NCI-H187 treated with DMSO at 0.1 percent for 48 hours (cell line): ENCODE measurements at places on chromosomes 12 and 14.

GRCh38 chr12:43052441-43052840 is 462.9 kb upstream of the PRICKLE1 start:
- DNase-seq: no peak

DNA sequence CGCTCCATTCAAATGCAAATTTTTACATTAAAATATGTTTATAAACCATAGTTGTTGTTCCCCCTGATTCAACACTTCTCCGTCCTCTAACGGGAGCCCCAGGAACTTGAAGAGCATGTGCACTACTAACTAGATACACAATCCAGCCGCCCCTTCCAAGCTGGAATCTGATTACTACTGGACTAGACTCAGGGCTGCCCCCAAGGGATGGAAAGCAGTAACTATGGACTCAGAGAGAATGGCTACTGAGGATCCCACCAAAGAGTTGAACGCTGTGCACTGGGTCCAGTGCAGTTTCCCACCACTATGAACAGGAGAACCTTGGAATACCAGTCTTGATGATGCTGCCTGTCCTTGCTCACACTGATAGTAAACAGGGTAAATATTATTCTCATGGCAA is 48.6 kb upstream of the PCNX1 start:
- DNase-seq: no peak

- DNase-seq: no peak
These were observed 83.1 kb downstream of the ANO6 start for GRCh38 chr12:45298721-45299692.

DNA sequence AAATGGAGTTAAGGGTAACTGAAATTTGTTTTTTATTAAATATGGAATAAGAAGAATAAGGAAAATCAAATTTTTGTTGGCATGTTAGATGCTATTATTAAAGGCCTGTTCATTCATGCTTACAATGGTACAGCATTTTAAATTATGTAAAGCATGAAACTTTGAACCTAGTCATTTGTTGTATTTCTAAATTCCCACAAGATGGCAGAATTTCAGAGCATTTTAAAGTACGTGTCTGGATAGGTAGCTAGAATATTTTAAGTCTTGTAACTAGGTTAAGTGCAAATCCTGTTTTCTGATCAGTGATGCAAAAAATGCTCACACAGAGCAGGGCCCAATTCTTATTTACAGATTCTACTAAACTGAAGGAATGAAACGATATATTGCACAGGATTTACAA is 585.6 kb upstream of the MIS18BP1 start:
- no peak for DNase-seq

DNA sequence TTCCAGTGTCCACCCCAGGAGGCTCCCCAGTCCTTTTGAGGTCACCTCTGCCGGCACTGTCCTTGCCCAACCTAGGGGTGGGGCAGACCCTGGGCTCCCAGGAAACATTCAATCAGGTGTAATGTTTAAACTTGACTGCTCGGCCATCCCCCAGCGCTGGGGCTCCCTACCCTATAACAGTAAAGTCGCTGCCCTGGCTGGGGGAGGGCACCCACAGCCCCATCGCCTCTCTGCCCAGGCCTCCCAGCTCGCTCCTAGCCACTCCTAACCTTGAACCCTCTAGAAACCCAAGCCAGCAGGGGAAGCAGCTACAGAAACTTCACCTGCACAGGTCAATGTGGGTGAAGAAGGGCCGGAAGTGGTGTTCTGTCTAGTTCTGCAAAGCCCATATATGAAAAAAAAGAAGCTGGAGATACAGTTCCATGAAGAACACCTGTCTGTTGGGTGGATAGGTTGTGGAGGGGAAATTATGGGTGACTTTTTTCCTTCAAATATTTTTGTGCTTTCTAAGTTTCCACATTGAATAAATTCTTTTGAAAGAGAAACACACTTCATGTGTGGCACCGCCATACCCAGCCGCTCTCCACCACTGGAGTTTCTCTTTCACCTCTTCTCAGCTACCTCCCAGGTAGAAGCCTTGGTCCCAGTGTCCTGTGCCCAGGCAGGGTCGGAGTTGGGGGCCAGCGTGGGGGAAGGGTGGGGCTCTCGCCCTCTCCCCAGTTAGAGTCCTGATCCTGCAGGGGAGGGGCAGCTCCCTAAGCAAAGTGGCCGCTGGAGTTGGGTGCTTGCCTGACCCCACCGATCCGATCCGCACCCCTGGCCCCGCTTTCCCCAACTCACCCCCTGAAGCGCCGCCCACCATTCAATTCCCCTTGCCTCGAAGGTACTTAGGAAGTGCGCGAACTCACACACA is 1.1 kb downstream of the CLMN start:
- DNase-seq: no peak

GRCh38 chr14:31405599-31406232 is 14.6 kb downstream of the HEATR5A start:
- DNase-seq: no peak

DNA sequence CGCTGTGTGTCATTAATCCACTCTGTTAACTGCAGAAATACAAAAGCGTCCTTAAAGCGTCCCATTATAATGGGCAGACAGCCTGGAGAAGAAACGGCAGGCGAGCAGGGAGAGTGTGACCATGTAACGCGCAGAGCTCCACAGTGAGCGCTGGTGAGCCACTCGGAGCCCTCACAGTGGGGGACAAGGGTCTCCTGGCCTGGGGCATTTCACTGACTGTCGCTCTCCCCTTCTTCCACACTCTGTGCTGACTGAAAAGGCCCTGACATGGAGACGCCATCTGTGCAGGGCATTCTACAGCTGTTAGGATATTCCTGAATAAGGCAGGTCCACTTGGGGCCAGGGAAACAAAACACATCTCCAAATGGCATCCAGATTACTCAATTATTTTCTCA is 24.2 kb downstream of the CCDC92 start:
- no peak for DNase-seq

DNA sequence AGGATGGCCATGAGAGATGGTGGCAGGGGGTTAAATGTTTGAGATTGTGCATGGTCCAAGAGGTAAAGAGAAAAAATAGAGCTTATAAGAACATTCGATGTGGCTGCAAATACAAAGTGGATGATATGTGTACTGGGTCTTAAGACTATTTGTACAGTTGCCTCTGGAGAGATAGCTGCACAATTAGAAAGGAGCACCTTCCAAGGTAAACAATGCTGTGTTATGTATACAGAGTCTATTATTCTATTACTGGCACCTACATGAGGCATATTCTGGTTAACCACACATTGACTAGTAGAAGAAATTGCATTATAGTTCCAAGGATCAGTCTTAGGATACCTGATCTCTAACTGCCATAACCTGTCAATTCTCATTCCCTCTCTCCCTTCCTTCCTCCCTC is 238.0 kb upstream of the FOXN3 start:
- no peak for DNase-seq

DNA sequence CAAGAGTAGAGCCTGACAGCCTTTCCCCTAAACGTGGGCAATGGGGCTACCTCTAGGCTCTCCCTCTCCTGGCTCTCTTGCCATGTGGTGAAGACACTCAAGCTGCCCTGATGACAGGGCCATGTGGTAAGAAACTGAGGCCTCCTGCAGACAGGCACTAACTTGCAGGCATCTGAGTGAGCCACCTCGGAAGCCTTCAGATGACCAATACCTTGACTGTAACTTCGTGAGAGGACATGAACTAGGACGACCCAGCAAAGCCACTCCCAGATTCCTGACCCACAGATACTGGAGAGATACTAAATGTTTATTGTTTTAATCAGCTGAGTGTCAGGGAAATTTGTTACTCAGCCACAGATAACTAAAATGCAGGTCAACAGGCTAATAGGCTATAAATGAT is 96.4 kb downstream of the EFCAB11 start:
- no peak for DNase-seq

DNA sequence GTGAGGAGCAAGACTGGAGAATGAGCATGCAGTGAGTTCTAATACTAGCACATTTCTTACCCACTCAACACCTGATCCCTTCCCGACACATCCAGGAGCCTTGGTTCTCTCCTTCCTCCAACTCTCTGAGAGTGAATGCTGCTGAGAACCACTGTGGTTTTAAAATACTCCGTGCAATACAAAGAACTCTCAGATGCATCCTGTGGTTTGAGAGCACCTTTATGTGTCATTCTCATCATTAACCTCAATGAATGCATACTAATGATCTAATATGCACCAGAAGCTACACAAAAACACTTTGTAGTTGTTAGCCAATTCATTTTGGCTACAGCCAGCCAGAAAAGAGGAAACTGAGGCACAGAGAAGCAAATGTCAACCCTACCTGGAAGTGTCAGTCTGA is 87.6 kb downstream of the GALNT8 start:
- no peak for DNase-seq

GRCh38 chr12:14959126-14959440 is 2.3 kb downstream of the ARHGDIB start:
- no peak for DNase-seq

DNA sequence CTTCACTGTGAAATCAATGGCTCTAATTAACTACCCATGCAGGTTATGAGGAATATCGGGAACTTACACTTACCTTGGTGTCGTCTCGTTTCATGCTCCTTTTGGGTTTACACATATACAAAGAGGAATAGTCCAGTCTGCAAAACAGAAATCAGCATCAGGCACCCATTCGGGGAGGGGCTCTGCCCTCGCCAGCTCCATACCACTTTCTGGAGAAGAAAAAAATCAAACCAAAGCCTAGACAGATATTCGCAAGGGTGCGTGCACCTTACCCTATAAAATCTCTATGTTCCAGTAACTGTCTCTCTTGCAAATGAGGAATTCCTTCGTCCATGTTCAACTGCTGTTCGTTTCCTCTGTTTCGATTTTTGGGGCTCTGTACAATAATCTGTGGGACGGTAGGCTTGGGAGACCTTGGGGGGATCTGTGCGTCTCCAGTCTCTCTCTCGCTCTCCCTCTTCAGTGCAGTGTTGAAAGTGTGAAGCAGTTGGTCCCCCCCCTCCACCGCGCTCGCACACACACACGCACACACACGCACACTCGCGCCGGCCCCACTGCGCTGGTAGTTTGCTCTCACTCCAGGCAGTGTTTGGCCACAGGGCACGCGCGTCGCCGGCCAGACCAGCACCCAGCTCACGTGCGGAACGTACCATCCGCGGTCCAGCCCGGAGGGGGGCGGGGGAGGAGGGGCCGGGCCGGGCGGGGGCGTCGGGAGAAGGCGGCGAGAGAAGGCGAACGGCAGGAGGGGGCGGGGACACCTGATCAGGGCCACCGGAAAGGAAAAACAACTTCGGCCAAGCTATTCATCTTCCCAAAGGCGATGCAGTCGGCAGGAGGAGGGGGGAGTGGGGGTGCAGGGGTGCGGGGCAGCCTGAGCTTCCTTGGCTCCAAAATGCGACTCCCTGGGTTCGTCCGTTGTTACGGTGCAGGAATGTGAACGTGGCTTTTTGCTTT is at the start of gene BHLHE41:
BHLHE41 (minus strand) TSS at position 592 of the 954 bp plus-strand sequence; CDS start at position 334, 258 bp downstream.
- no peak for DNase-seq

GRCh38 chr14:51869411-51870100 is 9.1 kb downstream of the GNG2 start:
- no peak for DNase-seq

- no peak for DNase-seq
These were observed 5.0 kb upstream of the KRT4 start for GRCh38 chr12:52818887-52819420.

DNA sequence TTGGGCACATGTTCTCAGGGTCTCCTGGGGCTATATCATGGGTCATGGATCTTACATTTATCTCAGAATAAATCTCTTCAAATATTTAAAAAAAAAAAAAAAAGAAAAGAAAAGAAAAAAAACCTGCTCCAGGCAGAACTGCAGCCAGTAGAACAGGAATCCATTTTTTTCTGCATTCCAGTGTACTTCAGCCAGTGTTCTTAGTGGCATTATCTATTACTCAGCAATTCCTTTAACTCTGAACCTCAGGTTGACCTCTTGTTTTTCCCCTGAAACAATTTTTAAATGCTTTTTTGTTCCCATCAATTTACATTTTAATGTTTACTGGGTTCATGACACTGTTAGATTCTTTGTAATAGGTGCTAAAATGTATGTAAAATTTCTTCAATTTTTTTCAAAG is 66.7 kb upstream of the STXBP6 start:
- DNase-seq: no peak

GRCh38 chr12:63410197-63410596 is 258.1 kb downstream of the DPY19L2 start:
- no peak for DNase-seq

DNA sequence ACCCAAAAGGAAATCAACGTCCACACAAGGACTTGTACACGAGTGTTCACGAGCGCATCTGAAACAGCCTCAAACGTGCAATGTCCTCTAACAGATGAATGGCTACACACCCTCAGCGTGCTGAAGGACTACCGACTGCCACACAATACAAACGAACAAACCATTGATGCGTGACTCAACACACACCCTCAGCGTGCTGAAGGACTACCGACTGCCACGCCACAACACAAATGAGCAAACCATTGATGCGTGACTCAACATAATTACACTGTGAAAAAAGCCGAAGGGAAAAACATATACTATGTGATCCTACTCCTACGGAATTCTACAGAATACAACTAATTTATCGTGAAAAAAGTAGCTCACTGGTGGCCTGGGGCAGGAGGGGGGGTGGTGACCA is 25.1 kb upstream of the BTBD6 start:
- no peak for DNase-seq

GRCh38 chr14:94485944-94486841 is 10.2 kb upstream of the SERPINA9 start:
- no peak for DNase-seq

DNA sequence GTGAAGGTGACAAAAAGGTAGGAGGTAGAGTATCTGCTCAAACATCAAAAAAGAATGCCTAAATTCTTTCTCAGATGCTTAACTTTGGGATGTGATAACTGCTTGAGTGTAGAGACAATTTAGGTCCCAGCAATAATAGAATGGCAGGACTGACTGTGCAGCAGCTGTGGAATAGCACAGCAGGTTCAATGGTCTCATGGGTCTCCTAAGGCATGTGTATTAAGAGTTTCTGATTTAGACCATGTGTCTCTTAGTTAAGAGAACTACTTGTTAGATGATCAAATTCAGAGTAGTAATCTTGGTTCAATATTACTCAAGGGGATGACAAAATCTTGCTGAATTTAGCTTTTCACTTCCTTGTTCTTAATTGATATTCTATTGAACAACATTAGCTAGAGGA is 72.0 kb downstream of the ALX1 start:
- DNase-seq: no peak

GRCh38 chr14:78424311-78424710 is 254.1 kb downstream of the NRXN3 start:
- no peak for DNase-seq

- no peak for DNase-seq
These were observed 208.3 kb downstream of the EMP1 start for GRCh38 chr12:13404631-13405473.

GRCh38 chr14:95548328-95548929 is 13.6 kb downstream of the GLRX5 start:
- no peak for DNase-seq

DNA sequence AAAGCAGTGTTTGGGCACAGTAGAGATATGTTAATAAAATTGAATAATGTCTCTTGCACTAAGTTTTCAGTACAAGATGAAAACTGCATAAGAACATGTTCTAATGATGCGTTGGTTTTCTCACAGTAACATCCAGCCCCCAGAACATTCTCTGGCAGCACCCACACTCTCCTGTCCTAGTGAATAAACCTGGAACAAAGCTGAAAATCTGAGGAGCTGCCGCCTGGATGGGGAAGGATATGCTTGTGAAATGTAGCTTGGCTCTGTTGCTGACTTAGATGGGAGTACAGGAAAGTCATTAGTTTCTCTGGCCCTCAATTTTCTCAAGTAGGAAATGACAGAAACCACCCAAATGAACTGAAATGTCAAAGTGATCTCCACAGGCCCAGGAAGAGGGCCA is 323.8 kb downstream of the APAF1 start:
- DNase-seq: no peak
